Activated CD4-positive, alpha-beta T cell treated with anti-CD3 and anti-CD28 coated beads, Interleukin-2, amount 10 ng/mL, durations not matched to agents 7 days and 5 days (primary cell): ENCODE measurements at places on chromosomes 13 and 19. TPM values are rescaled to one million over a fixed set of nuclear protein-coding genes. Genes with fewer than 3 reads are reported as not detected.

The NCLN gene
- total RNA-seq = 52.1 TPM

DNA sequence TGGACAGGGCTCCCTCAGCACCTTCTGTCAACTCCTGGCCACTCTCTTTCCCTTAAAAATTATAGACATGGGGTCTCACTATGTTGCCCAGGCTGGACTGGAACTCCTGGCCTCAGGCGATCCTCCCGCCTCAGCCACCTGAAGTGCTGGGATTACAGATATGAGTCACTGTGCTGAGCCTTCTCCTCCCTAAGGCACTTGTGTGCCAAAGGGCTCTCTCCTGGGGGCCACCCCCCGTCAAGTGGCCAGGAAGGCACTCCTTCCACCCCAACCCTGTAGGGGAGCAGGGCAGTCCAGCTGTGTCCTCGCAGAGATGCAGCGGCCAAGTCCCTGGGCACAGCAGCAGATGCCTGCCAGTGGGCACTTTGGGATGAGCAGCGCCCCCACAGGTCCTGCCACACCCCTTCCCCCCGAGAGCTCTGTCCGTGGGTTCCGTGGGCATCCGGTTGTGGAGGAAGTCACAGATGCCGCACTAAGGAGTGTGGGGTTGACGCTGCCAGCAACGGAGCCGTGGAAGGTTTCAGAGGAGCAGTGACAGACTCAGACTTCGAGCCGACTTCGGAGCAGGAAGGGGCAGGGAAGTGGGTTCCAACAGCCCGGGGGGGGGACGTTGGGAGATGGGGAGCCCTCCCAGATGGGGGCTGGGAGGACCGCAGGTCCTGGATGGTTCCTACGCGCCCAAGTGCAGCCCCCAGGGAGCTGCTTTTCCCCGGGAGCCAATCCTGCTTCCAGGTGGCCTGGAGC is 3.3 kb upstream of the UQCR11 start:
- H3K27ac ChIP-seq = peak overlapping the region; percentile 79
- no peaks in the 10 kb centered on the region for H3K27me3 ChIP-seq
- peak; percentile 44 for DNase-seq
- peaks cover 9% of the 10 kb centered on the region for H3K36me3 ChIP-seq
- H3K4me1 ChIP-seq = peaks cover 48% of the 10 kb centered on the region

The DPP9 gene
- total RNA-seq = 79.3 TPM

DNA sequence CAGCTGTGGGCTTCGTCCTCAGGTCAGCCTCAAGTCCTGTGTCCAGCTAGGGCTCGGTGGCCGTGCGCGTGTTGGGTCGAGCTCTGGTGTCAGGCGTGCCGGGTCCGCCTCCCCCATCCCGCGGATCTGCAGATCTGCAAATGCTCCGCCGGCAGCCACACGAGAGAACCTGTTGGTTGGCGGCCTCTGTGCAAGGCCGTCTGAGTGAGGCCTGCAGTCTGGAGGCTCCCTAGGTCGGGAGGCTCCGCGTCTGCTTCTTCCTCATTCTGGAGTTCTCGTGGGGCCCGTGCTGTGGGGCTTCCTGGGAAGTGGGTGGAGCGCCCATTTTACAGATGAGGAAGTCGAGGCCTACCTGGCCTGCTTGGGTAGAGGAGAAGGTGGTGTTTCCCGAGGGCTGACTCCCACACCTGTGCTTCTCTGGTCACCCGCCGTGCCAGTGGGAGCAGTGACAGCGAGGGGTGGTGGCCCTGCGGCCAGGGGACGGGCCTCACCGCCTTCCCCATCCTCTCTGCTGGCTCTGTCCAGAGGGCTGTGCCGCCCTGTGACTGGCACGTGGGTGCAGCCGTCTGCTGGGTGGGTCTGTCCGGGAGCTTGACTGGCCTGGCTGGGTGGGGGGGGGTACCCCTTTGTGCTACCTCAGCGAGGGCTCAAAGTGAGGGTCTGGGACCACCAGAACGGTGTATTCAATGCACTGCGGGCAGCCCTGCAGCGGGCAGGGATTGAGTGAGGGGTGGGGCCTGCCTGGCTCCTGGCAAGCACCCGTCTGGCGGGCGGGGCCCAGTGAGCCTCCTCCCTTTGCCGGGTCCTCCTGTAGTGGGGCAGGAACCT is 3.3 kb downstream of the CSNK1G2 start:
- H3K36me3 ChIP-seq = peaks cover 13% of the 10 kb centered on the region
- no peaks in the 10 kb centered on the region for H3K27me3 ChIP-seq
- peaks cover 40% of the 10 kb centered on the region for H3K4me1 ChIP-seq
- no peak for DNase-seq

- no peaks in the 10 kb centered on the region for H3K36me3 ChIP-seq
- H3K27ac ChIP-seq = no peak overlapping the region
- no peaks in the 10 kb centered on the region for H3K27me3 ChIP-seq
Observed at GRCh38 chr13:73204952-73205351, 146.1 kb downstream of the KLF5 start.

The FUT1 gene
- total RNA-seq = 0.10 TPM

- no peak overlapping the region for H3K4me3 ChIP-seq
- H3K36me3 ChIP-seq = no peaks in the 10 kb centered on the region
- no peak overlapping the region for H3K27ac ChIP-seq
- no peak for DNase-seq
- peaks cover 6% of the 10 kb centered on the region for H3K27me3 ChIP-seq
Observed at GRCh38 chr13:25148402-25148771, 23.7 kb downstream of the AMER2 start.

DNA sequence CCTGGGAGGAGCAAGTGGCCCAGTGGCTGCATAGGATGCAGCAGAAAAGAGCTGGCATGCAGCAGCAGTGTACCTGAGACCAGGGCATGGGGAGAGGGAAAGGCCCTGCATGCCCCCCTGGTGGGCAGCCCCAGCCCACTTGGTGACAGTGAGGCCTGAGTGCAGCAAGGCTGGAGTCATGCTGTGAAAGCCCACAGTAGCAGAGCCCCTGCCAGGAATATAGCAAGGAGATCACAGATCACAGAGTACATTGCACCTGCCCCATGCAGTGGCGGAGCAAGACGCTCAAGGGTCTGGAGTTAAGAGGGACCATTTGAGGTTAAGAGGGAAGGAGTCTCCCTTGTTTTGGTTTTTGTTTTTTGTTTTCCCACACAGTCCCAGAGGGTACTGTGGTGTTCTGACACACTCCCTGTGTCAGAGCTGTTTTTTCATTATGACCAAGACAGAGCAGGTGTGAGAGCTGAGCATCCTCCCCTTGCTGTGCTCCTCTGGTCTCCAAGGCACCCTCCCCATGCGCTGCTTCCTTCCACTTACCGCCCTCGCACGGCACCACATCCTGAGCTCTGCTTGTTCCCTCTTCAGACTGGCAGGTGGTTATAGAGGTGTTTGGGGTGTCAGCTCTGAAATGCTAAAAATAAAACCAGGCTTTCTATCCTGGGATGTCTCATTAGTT is 85.0 kb upstream of the UBL3 start:
- H3K4me3 ChIP-seq = peak overlapping the region; percentile 90
- peaks cover 74% of the 10 kb centered on the region for H3K4me1 ChIP-seq
- peak; percentile 90 for DNase-seq
- no peaks in the 10 kb centered on the region for H3K27me3 ChIP-seq
- H3K27ac ChIP-seq = peak overlapping the region; percentile 98

GRCh38 chr19:51320280-51320657 is 8.8 kb downstream of the IGLON5 start:
- no peaks in the 10 kb centered on the region for H3K36me3 ChIP-seq
- peaks cover 2% of the 10 kb centered on the region for H3K4me1 ChIP-seq
- H3K27me3 ChIP-seq = peaks cover 14% of the 10 kb centered on the region
- DNase-seq = no peak
